ENCODE measurements at places on chromosomes 2 and 18.

DNA sequence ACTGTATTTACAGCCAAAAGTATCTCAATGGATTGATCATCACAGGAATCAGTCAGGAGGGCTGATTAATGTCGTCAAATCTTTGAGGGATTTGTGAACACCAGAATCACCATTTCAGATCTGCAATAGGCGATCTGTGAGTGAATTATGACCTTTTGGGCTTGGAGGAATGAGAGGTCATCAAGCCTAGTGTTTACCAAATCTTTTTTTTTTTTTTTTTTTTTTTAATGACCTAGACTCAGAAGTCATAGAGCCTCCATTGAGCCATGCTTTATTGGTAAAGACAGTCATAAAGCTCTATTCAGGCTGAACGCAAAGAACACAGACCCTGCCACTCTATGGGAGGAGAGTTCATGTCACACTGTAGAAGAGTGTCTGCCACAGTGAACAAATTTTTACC, 97.7 kb downstream of the SOCS6 start:
- DNase-seq = no peak

GRCh38 chr18:6623278-6623677, 106.2 kb upstream of the ARHGAP28 start:
- DNase-seq = no peak

- DNase-seq = no peak
Measured at GRCh38 chr2:241107031-241107783, 5.1 kb upstream of the MTERF4 start.

GRCh38 chr2:176638167-176639015, 369.1 kb downstream of the MTX2 start:
- DNase-seq = peak; percentile 48

- DNase-seq = no peak
Measured at GRCh38 chr2:48113767-48114166, 207.5 kb upstream of the FBXO11 start.

DNA sequence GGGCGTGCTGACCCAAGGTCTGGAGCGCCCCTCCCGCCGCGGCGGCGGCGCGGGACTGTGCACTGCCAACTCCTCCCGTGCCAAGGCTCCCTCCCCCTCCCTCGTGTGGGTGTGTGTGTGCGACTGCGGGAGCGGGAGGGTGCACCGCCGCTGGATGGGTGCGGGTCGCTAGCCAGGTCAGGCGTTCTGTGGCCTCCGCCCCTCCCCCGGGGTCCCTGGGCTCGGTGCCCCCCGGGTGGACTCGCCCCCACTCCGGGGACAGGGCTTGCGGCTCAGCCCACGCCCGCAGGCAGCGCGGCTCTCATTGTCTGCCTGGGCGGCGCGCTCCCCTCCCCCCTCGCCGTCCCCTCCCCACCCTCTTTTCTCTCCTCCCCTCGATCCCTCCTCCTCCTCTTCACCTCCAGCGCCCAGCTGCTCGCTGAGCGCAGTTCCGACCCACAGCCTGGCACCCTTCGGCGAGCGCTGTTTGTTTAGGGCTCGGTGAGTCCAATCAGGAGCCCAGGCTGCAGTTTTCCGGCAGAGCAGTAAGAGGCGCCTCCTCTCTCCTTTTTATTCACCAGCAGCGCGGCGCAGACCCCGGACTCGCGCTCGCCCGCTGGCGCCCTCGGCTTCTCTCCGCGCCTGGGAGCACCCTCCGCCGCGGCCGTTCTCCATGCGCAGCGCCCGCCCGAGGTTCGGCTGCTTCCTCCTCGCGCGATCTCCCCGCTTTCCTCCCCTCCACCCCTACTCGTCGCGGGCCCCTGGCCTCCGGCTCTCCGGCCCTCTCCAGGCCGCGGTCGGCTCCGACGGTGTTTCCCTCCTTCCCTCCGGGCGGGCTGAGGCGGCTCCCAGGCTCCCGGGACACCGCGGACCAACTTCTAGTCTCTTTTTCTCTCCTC, at the start of gene GATA6:
Gene GATA6, plus strand, starts transcription at position 579 of the 878 bp plus-strand sequence. CDS start 1,556 bp downstream, outside the sequence.
- DNase-seq = peak; percentile 54

GRCh38 chr2:161576421-161576820, 47.8 kb upstream of the SLC4A10 start:
- DNase-seq = peak; percentile 48

- no peak for DNase-seq
Measured at GRCh38 chr2:236977063-236977851, 108.4 kb upstream of the COPS8 start.

- DNase-seq = no peak
Measured at GRCh38 chr2:109348671-109349502, 219.9 kb downstream of the SH3RF3 start.

- no peak for DNase-seq
Measured at GRCh38 chr2:165639504-165639903, 154.5 kb downstream of the GALNT3 start.

DNA sequence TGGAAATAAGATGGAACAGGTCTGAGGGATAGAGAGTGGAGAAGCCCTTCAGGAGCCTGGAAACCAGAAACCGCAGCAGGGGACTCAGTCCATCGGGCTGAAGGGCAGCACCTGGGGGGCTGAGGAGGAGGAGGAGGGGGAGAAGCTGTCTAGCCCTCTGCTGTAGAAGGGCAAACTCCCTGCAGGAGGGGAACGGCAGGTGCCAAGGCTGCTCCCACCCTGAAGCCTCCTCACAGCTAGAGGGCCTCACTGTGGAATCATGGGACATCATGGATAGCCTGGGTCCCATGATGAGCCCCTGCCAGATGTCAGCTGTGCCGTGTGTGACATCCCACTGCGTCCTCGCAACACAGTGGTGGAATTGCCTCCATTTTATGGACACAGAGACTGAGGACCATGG, 435 bp downstream of the MYO7B start:
- no peak for DNase-seq

GRCh38 chr2:217626926-217627325, 375.9 kb downstream of the TNS1 start:
- DNase-seq = no peak

DNA sequence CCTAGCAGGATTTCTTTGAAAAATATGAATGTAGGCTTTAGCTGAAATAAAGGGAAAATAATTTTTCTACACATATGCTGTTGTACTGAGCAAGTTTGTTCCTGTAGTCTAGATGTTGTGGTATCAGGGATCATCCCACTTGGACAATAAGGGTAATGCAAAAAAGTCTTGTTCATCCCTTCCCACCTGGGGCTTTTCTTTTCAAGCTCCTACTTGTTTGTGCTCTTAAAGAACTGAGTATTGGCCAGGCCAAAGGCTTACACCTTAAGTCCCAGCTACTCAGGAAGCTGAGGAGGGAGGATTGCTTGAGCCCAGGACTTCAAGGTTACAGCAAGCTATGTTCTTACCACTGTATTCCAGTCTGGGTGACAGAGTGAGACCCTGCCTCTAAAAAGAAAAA, 35.5 kb downstream of the ZC3H6 start:
- peak; percentile 25 for DNase-seq

- no peak for DNase-seq
Measured at GRCh38 chr18:58205443-58206160, 161.6 kb downstream of the NEDD4L start.

Data from hematopoietic multipotent progenitor cell treated with erythropoietin and hydrocortisone succinate and interleukin-3 and kit ligand, for 8 days (in vitro differentiated cells).